Fibroblast of gingiva (primary cell): ENCODE measurements at places on chromosomes 1 and 21.

DNA sequence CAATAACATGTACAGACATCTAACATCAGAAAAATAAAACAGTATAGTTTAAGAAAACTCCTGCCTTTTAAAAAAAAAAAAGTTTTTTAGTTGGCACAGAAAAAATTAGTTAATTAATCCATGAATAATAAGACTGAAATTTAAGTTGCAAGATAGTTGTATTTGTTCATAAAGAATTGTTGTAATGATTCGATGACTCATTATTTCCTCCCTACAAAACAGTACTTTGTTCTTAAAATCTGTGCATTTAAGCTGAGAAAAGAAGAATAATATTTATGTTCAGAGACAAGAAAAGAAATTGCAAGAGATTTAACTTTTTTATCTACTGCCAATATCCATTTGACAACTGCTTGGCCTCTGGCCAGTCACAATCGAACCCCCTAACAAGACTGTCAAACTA is 894.7 kb downstream of the ADGRL2 start:
- peak; percentile 66 for DNase-seq

GRCh38 chr1:109425391-109426280 is 612 bp downstream of the PSMA5 start:
- DNase-seq = peak; percentile 35

GRCh38 chr1:86436041-86436440 is 12.1 kb downstream of the CLCA2 start:
- DNase-seq = peak; percentile 38

DNA sequence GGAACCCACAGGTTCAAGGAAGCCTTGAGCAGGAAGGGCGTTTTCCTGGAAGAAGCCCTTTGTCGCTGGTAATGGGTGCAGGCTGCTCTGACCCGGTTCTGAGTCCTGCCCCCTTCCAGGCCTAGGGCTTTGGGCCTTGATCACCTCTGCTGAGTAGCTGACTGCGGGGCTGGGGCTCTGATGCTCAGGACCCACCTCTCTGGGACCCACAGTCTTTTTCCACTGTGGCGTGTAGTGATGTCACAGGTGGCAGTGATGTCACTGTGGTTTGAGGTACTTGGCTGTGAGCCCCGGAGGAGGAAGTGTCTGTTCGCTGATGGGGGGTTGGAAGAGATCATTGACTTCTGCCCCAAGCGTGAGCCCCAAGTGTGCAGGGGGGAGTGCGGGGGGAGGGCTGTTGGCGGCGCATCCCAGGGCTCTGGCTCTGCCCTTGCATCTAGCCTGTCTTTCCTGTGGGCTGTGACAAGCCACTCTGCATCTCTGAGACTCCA is 6.9 kb downstream of the TNFRSF1B start:
- DNase-seq = no peak

GRCh38 chr1:182888736-182889531 is 49.8 kb downstream of the DHX9 start:
- DNase-seq = peak; percentile 62

GRCh38 chr1:58950897-58951296 is 167.1 kb upstream of the JUN start:
- no peak for DNase-seq

- peak; percentile 41 for DNase-seq
Observed at GRCh38 chr1:232538224-232538942, 91.5 kb downstream of the SIPA1L2 start.

GRCh38 chr1:25135909-25136308 is 96.4 kb downstream of the SYF2 start:
- no peak for DNase-seq

- peak; percentile 81 for DNase-seq
Observed at GRCh38 chr1:225772323-225772768, 5.3 kb upstream of the SRP9 start.

- peak; percentile 27 for DNase-seq
Observed at GRCh38 chr21:45405271-45405818, 380 bp downstream of the COL18A1 start.

DNA sequence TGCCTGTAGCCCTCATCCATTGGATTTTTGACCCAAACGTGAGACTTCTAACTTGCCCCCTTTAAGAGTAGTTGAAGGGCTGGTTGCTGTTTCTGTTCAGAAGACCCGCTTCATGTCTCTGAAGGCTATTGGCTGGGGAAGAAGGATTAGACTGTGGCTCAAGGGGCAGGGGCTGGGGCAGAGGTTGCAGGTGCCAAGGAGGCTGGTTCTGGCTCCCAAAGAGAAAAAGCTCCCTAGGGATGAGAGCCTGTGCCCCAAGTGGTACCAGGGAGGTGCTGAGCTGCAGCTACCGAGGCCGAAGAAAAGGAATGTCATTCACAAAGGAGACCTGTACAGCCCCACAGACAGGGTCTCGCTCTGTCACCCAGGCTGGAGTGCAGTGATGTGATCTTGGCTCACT is 5.8 kb downstream of the WNT3A start:
- no peak for DNase-seq
